NCI-H2227 treated with DMSO at 0.1 percent for 48 hours (cell line): ENCODE measurements at places on chromosomes 3 and 15.
A peak's percentile ranks its signal among the peaks of the same experiment; 100 is the strongest.

GRCh38 chr3:192597506-192597905, 129.8 kb downstream of the FGF12 start:
- DNase-seq, result no peak

- no peak for DNase-seq
These were observed 300.6 kb upstream of the LMCD1 start for GRCh38 chr3:8200996-8201395.

DNA sequence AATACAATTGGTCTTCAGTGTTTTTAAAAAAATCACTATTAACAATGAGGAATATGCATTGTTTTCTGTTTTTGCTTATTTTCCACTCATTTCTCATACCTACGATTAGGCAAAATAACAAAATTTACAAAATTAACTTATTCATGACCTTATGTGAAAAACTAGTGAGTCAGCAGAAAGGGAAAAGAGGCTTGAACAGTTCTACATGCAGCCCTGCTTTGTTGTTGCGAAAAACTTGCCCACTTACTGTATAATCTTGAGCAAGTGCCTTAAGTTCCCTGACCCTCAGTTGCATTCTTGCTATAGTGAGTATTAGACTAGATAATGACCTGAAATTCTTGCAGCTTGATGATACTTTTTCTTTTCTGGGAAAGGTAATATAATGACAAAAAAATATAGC, 551.1 kb upstream of the BCHE start:
- no peak for DNase-seq

DNA sequence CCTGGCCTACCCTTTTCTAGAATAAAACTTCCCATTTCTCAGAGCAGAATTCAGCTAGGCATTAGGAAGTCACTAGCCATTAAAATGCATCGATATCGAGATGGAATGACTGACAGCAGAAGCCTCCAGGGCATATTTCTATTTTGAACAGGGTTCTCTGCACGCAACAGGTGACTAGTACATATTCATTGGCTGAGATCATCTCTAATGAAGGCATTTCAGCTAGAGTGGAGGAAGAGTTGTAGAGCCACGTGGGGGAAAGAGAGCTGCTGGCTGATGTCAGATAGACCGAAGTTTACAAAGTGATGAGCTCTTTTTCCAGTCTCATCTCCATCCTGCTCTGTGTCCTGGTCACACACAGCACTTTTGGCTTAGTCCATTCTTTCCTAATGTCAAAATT, 7.5 kb downstream of the TMEM40 start:
- DNase-seq, result no peak

DNA sequence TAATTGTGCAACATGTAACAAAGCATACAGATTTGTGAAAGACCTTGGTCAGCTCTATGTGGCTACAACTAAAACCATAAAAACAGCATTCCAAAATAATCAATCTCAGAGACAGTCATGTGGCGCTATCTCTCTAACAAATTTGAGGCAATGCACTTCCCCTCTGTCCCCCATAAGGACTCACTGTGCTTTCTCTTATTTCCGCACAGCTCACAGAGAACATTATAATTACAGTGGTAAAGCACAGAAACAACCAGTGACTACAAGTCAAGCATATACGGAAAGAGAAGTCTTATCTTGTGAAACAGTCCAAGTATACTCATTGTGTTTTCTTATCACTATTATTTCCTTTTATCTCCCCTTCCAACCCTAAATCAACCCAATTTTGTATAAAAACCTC, 64.3 kb downstream of the RYK start:
- no peak for DNase-seq

GRCh38 chr15:80789796-80790195, 10.6 kb downstream of the CEMIP start:
- no peak for DNase-seq

DNA sequence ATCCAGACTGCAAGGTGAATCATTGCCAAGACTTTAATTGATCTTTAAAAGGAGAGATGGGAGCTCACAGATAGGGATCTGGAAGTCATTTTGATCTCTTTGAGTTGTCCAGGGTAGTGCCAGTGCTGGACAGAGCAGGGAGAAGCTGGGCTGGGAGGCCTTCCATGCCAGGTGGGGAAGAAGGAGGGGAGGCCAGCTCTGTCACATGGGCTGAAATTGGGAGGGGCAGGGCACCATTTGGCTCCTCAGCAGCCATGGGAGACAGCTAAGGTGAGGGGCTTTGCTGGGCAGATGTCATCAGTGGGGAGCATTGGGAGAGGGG, 23.4 kb downstream of the SMAD6 start:
- no peak for DNase-seq

DNA sequence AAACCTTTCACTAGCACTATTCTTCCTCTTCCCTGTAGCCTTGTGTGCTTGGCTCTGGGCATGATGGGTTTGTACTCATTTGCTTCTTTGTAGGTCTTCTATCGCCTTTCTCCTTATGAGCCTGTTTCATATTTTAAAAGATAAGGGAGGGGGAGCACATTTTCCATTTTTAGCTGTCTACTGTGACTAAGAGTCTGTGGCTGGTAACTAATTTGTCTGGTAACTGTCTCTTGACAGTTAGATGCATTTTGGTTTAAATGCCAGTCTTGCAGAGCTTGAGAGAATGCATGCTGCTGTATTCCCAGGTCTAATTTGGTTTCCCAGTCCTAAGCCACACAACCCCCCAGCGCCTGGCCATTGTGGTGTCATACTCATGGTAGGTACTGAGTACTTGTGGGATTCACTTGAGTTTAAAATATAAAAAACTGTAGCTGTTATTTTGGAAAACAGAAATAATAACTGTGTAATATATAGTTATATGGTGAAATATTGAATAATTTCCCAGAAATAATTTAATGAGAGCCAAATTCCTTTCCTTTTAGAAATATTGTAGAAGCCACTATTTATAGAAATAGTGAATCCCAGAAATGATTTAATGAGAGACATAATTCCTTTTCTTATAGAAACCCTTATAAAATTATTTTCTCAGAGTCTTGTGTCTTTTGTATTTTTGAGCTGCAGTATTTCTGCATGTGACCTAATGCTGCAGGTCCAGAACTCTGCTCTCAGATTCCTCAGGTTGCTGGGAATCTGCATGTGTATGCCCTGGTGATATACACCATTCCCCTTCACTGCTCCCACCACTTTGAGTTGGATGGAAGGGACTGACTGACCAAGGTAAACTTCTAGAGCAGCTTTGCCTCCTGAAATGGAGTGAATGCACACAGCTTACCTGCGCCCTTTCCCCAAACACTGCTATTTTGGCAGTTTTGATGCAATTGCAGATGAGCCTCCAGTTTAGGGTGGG, 13.9 kb upstream of the GPR171 start:
- DNase-seq, result no peak

DNA sequence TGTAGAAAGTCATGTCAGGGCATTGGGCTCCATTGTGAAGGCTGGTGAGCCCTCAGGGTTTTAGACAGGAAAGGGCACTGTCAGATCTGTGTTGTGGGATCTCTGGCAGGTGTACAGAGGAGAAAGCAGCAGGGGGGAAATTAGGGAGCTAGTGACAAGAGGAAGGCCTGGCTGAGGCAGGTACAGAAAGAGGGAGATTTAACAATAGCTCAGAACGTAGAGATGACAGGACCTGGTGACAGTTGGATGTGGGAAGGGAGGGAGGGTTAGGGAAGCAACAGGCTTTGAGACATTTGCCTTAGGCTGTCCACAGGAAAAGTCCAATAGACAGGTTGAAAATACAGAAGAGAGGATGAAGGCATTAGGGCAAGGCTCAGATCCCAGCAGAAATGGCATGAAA, 288.1 kb downstream of the EPHB1 start:
- DNase-seq, result no peak

GRCh38 chr3:186307594-186308221, 54.3 kb downstream of the DGKG start:
- DNase-seq, result no peak

GRCh38 chr3:162134571-162134970, 638.0 kb downstream of the OTOL1 start:
- DNase-seq, result no peak

GRCh38 chr3:31581660-31582059, 48.9 kb downstream of the STT3B start:
- DNase-seq, result no peak

GRCh38 chr3:90091549-90091948, 984.1 kb downstream of the EPHA3 start:
- no peak for DNase-seq

DNA sequence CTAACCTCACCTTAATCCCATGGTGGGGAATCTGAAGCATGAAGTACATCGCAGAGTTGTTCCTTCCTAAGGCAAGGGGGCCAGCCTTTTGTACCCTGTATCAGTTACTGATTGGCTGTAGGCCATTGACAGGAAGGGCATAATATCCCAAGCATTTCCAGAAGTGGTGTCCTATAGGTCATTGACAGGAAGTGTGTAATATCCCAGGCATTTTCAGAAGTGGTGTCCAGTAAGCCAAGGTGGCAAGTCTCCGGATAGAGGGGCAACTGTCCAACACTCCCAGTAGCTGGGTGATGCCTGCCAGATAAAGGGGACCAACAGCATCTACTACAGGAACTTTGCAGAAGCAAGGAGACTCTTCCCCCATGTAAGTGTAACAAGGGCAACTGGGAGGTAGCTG, 52.1 kb upstream of the MYRIP start:
- DNase-seq, result no peak

DNA sequence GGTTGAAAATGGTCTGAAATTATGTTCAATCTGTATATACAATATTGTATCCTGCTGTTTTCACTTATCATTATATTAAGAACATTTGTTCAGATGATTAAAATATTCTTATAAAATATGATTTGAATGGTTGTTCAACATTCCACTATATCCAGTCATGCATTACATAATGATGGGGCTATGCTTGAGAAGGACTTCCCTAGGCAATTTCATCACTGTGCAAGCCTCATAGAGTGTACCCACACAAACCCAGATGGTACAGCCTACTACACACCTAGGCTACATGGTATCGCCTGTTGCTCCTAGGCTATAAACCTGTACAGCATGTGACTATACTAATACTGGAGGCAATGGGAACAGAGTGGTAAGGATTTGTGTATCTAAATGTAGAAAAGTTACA, 30.5 kb downstream of the SLC7A14 start:
- DNase-seq, result no peak

GRCh38 chr3:64638981-64639481, 48.8 kb downstream of the ADAMTS9 start:
- peak; percentile 57 for DNase-seq

DNA sequence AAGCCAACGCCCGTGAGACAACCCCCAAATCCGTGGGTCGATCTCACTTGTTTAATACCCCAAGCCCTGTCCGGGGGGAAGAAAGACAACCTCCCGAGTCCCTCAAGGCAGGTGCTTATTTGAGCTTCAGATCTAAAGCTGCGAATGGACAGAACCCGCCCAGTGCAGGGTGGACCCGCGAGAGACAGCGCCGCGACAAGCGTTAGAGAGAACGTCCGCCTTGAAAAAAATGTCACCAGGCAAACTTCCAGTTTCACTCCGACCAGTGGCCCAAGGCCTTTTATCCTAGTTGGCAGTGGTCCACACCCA, 740 bp upstream of the OXSR1 start:
- DNase-seq, result no peak

GRCh38 chr3:50246517-50246954, 10.5 kb downstream of the GNAI2 start:
- DNase-seq, result no peak

GRCh38 chr3:33636125-33636850, 81.8 kb downstream of the CLASP2 start:
- peak; percentile 37 for DNase-seq

DNA sequence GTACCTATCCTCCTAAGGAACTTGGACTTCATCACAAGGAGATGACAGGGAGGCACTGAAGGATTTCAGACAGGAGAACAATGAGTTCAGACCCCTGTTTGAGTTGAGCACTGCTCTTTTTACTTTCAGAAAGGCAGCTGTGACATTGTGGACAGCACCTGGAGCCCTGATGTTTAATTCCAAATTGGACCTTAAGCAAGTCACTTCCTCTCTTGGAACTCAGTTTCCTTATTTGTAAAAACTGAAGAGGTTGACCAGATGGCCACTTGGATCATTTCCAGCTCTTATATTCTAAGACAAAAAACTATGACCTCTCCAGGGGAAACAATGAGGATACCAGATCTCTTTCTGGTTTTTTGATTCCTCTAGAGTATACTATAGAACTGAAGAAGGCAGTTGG, 34.1 kb upstream of the SMAD3 start:
- DNase-seq, result no peak

DNA sequence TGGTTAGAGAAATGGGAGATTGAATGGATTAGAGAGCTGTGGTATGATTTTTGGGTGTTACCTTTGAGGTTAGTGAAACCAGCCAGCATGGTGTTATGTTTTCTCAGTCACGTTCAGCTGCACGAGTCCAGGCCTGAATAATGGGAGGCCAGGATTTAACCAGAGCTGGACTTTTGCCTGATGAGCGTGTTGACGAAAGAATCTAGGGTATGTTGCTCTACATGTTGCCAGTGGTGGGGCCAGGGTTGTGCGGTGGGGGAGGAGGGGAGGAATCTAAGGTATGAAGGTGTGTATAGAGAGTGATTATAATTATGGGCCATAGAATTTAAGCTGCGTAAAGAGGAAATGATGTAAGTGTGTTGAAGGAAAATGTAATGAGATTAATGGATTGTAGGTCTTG, 22.8 kb downstream of the MINDY2 start:
- DNase-seq, result no peak

DNA sequence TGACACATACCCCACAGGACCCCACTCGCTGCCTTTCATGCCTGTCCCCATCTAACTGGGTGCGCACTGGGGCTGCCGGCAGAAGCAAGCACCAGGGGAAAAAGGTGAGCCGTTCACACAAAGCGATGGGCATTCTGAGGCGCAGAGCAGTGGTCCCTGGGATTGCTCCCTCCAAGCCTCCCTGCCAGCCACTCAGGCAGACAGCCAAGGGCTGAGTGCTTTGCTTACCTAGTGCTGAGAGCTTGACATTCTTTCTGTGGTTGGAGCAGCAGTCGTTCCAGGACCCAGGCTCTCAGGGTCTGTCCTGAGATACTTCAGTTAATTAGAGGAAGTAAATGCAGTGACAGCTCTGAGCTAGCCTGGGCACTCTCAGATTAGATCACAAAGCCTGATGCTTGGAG, 5.7 kb downstream of the ESYT3 start:
- no peak for DNase-seq

DNA sequence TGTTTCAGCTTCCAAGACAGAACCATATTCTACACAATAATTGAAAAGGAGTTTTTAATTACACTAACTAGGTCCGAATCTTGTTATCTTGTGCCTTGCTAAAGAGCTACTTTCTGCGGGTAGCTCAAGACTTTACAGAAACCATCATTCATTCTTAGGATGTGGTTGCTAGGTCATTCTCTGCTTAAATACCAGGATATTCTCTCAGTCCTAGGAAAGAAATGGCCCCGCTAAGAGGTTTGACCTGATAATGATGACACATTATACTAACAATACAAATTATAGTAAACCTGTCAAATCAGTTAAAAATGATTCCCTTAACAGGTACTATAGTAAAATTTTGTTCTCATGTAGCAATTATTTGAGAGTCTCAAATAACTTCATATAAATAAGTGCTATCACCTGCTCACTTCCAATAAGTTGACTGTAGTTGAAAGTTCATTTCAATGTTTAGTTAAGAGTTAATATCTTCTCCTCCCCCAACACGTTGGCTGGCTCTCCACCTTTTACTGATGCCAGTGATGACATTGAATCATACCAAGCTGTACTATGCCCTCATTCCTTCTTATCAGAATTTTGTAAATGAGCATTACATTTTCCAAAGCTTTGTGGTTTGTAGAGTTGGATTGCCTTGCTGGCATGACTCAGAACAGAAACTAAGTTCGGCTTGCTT, 3.6 kb upstream of the C3orf85 start:
- DNase-seq, result no peak

GRCh38 chr15:95405447-95405846, 925.1 kb upstream of the NR2F2 start:
- no peak for DNase-seq

- DNase-seq, result no peak
These were observed 95.9 kb upstream of the PRR23C start for GRCh38 chr3:139140553-139140952.
